ENCODE measurements at places on chromosomes 6 and 20. TPM values are rescaled to one million over a fixed set of nuclear protein-coding genes. Genes with fewer than 3 reads are reported as not detected.

DNA sequence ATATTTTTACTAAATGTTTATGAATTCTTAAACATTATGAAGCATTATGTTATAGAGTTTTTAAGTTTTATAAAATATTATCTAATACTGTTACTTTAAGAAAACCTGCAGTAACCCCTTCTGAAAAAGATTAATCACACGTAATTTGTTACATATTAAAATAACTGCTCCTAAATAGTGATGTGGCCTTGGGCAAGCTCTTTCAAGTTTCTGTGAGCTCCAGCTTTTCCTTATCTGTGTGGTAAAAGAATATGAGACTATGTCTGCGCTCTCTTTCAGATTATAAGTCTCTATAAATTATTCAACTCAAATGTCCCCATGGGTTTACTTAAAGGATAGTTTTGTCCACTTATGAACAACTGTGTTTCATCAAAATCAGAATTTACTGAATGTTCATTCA is 31.9 kb downstream of the HLA-DMB start:
- no peak for DNase-seq

DNA sequence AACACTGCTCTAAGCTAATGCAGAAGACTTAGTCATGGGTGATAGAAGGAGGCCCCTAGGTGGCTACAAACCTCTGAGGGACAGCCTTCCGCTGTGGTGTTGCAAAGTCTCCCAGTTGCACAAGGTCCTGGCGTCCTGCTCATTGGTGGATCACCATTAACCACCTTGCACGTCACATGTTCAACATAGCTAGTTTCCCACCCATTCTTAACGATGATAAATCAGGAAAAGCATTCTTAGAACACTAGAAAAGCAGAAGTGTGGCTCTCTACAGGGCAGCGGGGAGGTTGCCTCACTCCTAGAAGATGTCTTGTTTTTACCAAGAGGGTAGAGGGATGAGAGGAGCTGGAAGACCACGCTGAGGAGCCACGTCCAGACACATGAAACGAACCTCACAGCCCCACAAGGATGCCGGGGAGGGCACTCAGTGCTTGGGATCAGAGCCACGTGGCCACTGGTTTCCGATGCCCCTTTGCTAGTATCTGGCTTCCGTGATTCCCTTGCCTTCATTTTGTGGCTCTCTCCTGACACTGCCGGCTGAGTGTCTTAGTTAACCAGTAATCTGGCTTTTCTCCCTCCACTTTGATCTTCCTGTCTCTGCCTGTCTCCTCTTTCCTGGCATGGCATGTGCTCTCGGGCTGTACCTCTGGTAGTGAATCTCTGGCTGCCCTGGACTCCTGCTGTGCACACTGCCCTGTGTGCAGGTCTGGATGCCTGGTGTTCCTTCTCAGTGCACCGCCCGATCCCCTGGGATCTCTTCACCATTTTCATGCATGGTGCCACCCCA is 91.4 kb upstream of the NEDD9 start:
- DNase-seq: no peak

GRCh38 chr6:90192857-90193256 is 103.8 kb downstream of the BACH2 start:
- DNase-seq: no peak

DNA sequence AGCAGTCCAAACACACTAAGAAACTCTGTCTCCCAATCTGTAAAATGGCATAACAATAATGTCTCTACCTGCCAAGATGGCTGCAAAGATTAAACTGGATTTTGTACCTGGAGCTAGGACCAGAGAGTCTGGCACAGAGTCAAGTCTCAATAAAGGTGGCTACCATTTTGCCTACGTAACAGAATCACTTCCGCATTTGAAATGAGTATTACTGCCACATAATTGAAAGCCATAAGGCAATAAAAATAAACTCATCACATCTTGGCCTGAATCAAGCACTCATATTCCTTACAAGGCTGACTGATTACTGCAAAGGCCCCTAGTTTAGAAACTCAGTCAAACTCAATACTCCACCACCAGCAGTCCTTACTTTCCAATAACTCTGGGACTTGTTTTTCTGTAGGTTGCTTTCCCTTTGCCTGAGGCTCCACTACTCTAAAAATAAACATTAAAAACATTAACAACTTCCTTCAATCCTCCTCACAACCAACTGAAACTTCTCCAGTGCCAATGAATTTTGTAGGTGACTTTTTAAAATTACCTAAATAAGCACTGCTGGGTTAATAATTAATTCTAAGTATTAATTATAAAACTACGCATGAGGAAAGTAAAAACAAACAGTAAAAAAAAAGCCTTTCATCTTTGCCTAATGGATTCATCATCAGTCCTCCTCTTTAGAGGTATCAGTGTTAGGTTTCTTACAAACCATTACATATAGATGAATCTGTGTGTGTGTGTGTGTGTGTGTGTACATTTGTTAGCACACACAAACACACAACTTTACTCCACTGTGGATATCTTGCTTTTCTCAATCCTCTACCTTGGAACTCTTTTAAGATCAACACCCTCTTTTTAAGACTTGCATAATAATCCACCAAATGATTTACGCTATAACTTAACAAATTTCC is 3.7 kb downstream of the KIF16B start:
- no peak for DNase-seq

DNA sequence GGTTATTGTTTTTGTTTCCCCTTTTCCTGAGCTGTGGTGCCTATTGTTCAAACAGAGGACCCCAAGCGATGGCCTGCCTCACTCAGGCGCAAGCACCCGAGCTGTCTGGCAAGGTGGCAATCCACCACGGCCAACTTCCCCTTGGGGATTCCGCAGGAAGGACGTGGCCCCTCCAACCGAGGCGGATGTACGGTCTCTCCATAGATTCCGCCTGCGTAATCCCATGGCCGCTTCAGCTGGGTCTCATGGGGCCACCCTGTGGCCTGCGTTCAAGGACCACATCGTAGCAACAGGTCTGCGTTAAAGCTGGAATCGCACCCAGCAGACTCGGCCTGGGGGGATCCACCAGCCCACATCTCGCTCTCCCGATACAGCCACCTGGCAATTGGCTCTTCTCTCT is 79.9 kb downstream of the CEBPB start:
- no peak for DNase-seq

- DNase-seq: no peak
Observed at GRCh38 chr6:13417431-13417830, 70.0 kb downstream of the GFOD1 start.

DNA sequence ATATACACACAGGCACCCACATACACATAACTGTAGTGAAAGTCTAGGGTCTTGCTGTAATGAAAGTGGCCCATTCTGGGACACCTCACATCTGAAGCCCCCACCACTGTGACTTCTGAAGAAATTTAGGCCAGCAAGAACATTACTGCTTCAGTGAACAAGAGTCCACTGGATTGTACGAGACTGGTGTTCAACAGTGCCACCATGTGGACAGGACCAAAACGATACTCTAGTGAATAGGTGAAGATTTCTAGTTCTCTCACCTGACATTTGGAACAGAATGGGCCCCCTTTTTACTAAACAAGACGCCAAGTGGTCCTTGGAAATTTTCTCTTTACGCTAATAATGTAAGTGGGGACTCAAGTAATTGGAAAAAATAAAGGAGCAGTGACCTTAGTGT is 156.9 kb downstream of the MAFB start:
- DNase-seq: no peak

DNA sequence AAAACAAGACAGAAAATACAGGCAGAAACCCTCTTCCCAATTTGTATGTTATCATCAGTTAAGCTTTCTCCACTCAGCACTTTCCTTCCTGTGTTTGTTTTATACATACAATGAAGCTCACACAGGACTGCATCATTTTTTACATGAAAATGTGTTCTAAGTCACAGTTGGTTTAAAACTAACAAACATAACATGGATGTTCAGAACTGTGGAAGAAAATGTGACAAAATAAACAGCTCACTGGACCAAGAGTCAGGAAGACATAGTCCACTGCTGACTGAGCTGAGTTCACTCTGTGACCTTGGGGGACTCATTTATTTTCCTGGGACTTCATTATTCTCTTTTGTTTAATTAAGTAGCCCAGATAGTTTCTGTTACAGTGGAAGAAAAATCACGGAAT is 331.5 kb downstream of the SYNE1 start:
- DNase-seq: no peak

DNA sequence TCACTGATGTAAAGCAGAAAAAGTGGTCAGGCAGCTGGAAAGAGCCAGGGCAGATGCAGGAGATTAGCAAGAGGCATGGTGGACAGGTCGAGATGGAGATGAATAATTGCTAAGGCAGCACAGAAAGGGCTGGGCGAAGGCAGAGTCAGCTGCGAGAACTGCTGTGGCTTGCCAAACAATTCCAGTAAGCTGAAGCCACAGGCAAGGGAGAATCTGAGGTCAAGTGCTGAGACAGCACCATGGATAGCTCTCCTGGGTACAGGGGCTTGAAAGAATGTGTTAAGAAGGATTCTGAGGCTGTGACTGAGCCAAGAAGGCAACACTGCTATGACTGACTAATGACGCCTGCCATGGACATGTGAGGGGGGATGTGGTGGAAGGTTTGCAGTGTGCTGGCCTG is 220.8 kb upstream of the FOXA2 start:
- no peak for DNase-seq

DNA sequence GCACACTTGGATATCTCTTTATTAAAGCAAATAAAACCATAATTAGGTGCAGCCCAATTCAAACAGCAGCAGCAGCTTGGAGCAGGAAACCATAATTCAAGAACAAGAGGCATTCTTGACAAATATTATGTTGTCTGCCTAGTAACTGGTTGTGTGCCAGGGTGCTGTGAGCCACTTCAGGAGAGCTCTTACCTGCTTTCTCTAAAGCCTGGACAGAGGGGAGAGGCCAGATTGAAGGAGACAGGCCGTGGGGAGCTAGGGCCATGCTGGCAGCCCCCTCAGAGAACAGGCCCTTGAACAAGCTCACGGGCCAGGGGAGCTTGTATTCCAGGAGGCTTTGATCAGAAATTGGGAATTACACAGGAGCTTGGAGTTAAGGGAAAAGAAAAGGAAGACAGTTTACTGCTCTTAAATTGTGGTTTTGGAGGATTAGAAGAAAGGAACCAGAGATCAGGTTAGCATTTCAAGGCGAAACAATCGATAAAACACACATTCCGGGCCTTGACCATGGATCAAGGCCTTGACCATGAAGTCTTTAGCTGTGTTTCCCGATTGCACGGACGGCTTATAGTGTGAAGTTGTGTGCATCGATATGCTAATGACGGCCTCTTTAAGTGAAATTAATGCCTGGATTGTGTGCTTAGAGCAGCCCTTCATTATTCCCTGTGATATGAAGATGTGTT is 69.8 kb upstream of the NKX2-2 start:
- DNase-seq: no peak

DNA sequence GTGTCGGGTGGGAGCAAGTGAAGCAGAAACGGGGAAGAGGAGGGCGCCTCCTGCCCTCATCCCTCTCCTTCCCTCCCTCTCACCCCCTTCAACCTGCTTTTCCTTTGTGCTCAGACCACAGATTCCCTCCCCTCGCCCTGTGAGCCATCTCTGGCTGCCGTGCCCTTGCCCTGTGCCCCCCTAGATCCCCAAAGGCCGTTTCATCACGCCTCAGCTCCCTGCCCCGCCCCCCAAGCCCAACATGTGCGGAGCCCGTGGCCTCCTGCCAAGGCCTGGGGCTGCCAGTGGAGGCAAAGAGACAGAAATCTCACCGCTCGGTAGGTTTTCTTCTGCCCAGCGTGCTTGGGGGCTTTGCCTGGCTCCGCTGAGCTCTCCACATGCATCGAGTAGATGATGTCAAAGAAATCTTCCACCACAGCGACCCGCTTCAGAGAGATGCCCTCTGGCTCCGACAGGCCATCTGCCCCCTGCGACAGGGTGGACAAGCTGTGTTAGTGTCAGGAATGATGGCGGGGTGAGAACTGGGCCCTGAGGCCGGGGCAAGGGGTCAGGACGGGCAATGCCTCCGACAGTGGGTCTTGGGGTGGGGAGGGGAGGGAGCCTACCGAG is 57.6 kb downstream of the NOL4L start:
- no peak for DNase-seq

GRCh38 chr6:35474131-35474941 is 6.1 kb downstream of the RPL10A start:
- DNase-seq: no peak

- no peak for DNase-seq
Observed at GRCh38 chr6:46901882-46902314, 19.8 kb downstream of the ADGRF5 start.

DNA sequence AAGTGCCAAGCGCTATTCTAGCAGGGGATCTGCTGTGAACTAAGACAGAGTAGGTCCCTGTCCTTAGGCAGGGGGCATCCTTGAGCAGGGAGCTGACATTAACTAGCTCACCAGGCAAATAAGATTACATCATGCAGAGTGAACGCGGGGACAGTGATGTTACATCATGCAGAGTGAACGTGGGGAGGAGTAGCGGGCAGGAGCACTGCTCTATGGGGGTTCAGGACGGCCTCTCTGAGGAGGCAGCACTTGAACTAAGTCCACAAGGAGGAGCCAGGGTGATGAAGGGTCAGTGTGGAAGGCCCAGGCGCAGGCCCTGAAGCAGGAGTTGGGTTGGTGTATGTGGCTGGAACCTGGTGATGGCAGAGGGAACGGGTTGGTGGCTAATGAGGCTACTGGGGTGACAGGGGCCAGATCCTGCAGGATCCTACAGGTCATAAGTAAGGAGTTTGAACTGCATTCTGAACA is 38.7 kb downstream of the KAT14 start:
- DNase-seq: no peak

DNA sequence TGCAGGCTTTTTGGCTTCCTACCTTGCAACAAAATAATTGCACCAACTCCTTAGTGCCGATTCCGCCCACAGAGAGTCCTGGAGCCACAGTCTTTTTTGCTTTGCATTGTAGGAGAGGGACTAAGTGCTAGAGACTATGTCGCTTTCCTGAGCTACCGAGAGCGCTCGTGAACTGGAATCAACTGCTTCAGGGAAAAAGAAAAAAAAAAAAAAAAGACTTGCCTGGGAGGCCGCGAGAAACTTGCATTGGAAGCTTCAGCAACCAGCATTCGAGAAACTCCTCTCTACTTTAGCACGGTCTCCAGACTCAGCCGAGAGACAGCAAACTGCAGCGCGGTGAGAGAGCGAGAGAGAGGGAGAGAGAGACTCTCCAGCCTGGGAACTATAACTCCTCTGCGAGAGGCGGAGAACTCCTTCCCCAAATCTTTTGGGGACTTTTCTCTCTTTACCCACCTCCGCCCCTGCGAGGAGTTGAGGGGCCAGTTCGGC is 420 bp downstream of the SOX4 start:
- DNase-seq: no peak

- no peak for DNase-seq
Observed at GRCh38 chr6:49733680-49734079, 10.5 kb downstream of the CRISP3 start.

GRCh38 chr6:54134935-54135334 is 23.7 kb downstream of the MLIP start:
- DNase-seq: no peak

PLN gene
- total RNA-seq: 48.8 TPM

BCAS1 gene
- total RNA-seq: 0.97 TPM

FNDC1 gene
- 0.38 TPM for total RNA-seq

TXLNB gene
- total RNA-seq: 1.1 TPM

ADGB gene
- 0.19 TPM for total RNA-seq

ZKSCAN3 gene
- total RNA-seq: 2.9 TPM

VWA7 gene
- 0.80 TPM for total RNA-seq

C6orf132 gene
- total RNA-seq: 175 TPM

MOG gene
- not detected for total RNA-seq

MUC21 gene
- total RNA-seq: 945 TPM
